Muscle of leg (tissue), 16 donors: ENCODE measurements at places on chromosomes 2 and 18. TPM values are rescaled to one million over a fixed set of nuclear protein-coding genes. Genes with fewer than 3 reads are reported as not detected.

DNA sequence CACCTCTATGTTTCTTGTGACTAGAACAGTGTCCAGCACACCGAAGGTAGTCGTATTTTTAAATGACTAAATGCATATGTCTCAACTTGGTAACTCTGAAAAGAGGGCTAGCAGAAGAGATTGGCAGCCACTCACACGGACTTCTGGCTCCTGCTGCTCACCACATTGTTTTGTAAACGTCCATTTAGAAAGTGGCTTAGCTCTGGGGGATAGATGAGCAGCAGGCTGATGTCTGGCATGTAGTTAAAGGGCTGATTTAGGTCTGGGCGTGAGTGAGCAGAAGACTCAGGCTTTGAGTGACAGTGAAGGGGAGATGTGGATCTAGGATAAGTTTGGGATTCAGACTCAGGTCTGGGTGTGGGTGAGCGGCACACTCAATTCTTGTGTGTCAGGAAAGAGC, 372.9 kb upstream of the HS6ST1 start:
- H3K36me3 ChIP-seq: no peaks in the 10 kb centered on the region
- H3K27me3 ChIP-seq: no peaks in the 10 kb centered on the region
- no peak overlapping the region for H3K4me3 ChIP-seq
- no peak overlapping the region for H3K27ac ChIP-seq

The FBLN7 gene
- 5.1 TPM for total RNA-seq

The CBLN2 gene
- total RNA-seq: 0.44 TPM

The AFG3L2 gene
- total RNA-seq: 46.1 TPM

The CD8B2 gene
- total RNA-seq: 0.09 TPM

The CYS1 gene
- total RNA-seq: 11.5 TPM

DNA sequence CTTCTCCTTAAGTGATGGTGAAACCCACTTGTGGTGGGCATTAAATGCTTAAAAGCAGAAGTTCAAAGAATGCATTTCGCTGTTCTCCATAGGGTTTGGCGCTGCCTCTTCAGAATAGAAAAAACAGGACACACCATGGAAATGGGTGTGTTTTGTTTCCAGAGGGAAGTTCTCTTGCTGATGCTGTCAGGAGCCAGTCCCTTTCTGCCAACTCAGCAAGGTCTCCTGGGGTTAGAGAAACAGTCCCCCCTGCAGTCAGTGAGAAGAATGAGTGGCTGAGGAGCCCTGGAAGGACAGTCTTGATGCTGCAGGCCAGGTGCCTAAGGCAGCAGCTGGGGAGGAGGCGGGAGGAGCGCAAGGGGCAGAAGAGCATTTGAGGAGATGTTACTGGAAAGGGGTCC, 37.8 kb upstream of the ASAP2 start:
- no peak overlapping the region for H3K4me3 ChIP-seq
- peaks cover 4% of the 10 kb centered on the region for H3K4me1 ChIP-seq
- no peaks in the 10 kb centered on the region for H3K27me3 ChIP-seq
- no peak overlapping the region for H3K27ac ChIP-seq

GRCh38 chr2:183519371-183520056, 395.3 kb downstream of the NUP35 start:
- no peak overlapping the region for H3K27ac ChIP-seq
- no peaks in the 10 kb centered on the region for H3K36me3 ChIP-seq
- no peak overlapping the region for H3K4me3 ChIP-seq
- H3K27me3 ChIP-seq: no peaks in the 10 kb centered on the region

The NT5DC4 gene
- total RNA-seq: not detected

- DNase-seq: no peak
- H3K27me3 ChIP-seq: no peaks in the 10 kb centered on the region
Measured at GRCh38 chr2:43312755-43313641, 86.6 kb upstream of the ZFP36L2 start.

- peaks cover 14% of the 10 kb centered on the region for H3K4me1 ChIP-seq
- DNase-seq: no peak
- H3K36me3 ChIP-seq: no peaks in the 10 kb centered on the region
- no peak within 1 kb of the TSS for H3K4me3 ChIP-seq
- H3K27me3 ChIP-seq: no peaks in the 10 kb centered on the region
- H3K27ac ChIP-seq: peak within 1 kb of the TSS; percentile 20
Measured at GRCh38 chr2:233032551-233033320, at the start of gene NEU2. TSS of gene NEU2 (plus strand) at chr2:233032672. CDS start at chr2:233032672, 0 bp downstream.

DNA sequence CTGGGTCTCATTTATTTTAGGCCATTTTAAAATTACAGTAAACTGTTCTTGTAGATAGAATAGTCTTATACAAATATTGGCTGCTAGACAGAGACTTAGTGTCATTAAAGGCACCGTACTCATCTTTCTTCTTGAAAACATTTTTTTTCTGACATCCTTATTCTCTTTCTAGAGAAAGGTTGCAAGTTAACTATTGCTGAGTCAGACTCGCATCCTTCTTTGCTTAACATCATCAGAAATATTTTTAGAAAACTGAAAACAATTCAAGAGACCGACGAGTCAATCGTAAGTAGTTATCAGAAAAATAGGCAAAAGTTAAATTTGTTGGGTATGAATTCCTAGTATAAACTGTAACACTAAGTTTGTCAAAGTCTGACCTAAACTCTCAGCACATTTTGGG, 72.2 kb downstream of the HNMT start:
- no peaks in the 10 kb centered on the region for H3K36me3 ChIP-seq
- no peak for DNase-seq
- no peak overlapping the region for H3K4me3 ChIP-seq
- no peak overlapping the region for H3K27ac ChIP-seq

- no peak overlapping the region for H3K27ac ChIP-seq
- no peaks in the 10 kb centered on the region for H3K36me3 ChIP-seq
- H3K4me1 ChIP-seq: no peaks in the 10 kb centered on the region
- no peaks in the 10 kb centered on the region for H3K27me3 ChIP-seq
- DNase-seq: no peak
Measured at GRCh38 chr18:33812186-33812585, 234.2 kb downstream of the ASXL3 start.

DNA sequence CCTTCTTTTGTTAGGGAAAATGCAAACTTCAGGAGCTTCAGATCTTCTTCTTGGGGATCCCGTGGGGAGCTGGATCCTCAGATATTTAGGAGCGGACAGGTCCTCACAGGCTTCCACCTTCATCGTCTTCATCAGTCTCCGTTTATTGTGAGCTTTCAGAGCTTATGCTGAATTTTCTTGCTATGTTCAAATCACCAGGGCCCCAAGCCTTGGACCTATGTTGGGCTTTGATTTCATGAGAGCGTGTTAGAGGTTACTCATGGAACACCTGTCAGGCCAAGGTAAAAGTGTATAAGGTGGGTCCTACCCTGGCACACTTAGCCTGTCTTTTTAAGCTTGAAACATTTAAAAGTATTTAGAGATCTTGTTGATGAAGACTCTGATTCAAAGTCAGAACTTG, 212.9 kb downstream of the FAM210A start:
- no peaks in the 10 kb centered on the region for H3K27me3 ChIP-seq
- no peak for DNase-seq
- H3K4me3 ChIP-seq: no peak overlapping the region
- H3K36me3 ChIP-seq: peaks cover 2% of the 10 kb centered on the region
- H3K4me1 ChIP-seq: peaks cover 3% of the 10 kb centered on the region
- peak overlapping the region; percentile 68 for H3K27ac ChIP-seq

GRCh38 chr2:72115110-72116080, 32.3 kb downstream of the CYP26B1 start:
- H3K36me3 ChIP-seq: no peaks in the 10 kb centered on the region
- no peaks in the 10 kb centered on the region for H3K27me3 ChIP-seq
- no peak overlapping the region for H3K4me3 ChIP-seq

DNA sequence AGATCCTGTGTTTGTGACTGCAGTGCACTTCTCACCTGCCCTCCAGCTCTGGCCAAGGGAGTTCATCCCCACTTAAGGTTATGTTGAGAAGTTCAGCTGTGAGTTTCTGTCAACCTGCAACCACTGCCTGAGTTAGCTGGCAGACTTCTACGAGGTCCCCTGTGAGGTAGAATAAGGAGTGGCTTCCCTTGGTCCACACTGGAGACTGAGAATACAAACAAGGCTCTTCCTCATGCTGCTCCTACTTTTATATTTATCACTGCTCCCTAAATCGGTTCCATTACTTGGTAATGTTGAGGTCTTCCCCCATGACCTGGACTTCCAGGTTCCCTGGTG, 353.2 kb upstream of the CWC22 start:
- no peaks in the 10 kb centered on the region for H3K27me3 ChIP-seq
- no peaks in the 10 kb centered on the region for H3K36me3 ChIP-seq
- no peak overlapping the region for H3K4me3 ChIP-seq
- no peak for DNase-seq

- no peaks in the 10 kb centered on the region for H3K27me3 ChIP-seq
- no peak overlapping the region for H3K4me3 ChIP-seq
- peaks cover 9% of the 10 kb centered on the region for H3K36me3 ChIP-seq
- H3K27ac ChIP-seq: no peak overlapping the region
- no peak for DNase-seq
Measured at GRCh38 chr2:235570256-235570655, 76.4 kb downstream of the AGAP1 start.

DNA sequence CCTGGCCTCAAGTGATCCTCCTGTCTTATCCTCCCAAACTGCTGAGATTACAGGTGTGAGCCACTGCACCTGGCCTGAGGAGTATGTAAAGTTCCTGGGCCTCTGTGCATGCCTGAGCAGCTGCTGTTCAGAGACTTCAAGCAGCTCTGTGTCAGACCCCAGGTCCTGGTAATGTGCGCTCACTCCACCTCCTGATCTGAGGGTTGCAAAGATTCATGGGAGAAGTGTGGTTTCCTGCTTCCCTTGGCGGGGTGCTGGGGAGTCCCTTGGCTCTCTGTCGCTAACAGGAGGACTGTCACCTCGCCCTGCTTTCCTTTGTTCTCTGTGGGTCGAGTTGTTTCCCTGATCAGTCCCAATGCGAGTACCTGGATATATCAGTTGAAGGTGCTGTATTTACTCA, 8.6 kb upstream of the IL36A start:
- H3K27ac ChIP-seq: no peak overlapping the region
- DNase-seq: no peak
- H3K4me1 ChIP-seq: no peaks in the 10 kb centered on the region
- peaks cover 2% of the 10 kb centered on the region for H3K27me3 ChIP-seq

DNA sequence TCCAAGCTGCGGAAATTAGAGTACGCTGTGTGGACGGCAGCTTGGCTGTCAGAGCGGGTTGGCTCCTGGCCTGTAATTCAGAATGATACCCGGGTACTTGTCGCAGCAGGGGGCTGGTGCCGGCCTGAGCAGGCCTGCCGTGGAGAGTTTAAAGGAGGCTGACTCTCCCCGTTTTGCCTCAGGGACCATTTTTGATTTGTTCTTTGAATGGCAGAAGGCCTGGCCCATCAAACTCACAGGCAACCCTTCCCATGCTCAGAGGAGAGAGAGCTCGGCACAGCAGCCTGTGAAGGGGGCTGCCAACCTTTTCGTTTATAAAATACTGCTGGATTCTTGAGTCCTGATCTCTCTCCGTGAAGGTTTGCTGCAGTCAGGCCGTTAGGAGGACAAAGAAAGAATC, 151.3 kb downstream of the KLHL29 start:
- peaks cover 54% of the 10 kb centered on the region for H3K4me1 ChIP-seq
- DNase-seq: no peak
- H3K4me3 ChIP-seq: no peak overlapping the region
- no peak overlapping the region for H3K27ac ChIP-seq

DNA sequence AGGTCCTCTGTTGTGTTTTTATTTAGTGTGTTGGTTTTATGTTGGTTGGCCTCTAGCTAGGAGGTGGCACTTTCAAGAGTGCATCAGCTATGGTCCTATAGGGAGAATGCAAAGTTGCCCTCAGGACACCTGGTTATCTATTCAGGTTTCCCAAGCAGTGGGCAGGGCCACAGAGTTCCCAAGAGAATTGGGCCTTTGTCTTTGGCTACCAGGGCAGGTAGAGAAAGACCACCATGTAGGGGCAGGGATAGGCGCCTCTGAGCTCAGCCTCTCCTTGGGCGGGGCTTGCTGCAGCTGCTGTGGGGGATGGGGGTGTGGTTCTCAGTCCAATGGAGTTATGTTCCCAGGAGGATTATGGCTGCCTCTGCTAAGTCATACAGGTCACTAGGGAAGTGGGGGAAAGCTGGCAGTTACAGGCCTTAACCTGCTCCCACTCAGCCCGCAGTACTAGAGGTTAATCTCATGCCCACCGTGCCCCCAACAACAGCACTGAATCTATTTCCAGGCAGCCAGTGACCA, 26.0 kb downstream of the ABCB11 start:
- H3K27me3 ChIP-seq: no peaks in the 10 kb centered on the region
- no peak overlapping the region for H3K4me3 ChIP-seq
- H3K27ac ChIP-seq: no peak overlapping the region
- no peaks in the 10 kb centered on the region for H3K4me1 ChIP-seq

GRCh38 chr2:98453083-98453482, 8.4 kb downstream of the INPP4A start:
- peaks cover 3% of the 10 kb centered on the region for H3K4me1 ChIP-seq
- no peak for DNase-seq
- no peak overlapping the region for H3K4me3 ChIP-seq

The HSPD1 gene
- total RNA-seq: 154 TPM

DNA sequence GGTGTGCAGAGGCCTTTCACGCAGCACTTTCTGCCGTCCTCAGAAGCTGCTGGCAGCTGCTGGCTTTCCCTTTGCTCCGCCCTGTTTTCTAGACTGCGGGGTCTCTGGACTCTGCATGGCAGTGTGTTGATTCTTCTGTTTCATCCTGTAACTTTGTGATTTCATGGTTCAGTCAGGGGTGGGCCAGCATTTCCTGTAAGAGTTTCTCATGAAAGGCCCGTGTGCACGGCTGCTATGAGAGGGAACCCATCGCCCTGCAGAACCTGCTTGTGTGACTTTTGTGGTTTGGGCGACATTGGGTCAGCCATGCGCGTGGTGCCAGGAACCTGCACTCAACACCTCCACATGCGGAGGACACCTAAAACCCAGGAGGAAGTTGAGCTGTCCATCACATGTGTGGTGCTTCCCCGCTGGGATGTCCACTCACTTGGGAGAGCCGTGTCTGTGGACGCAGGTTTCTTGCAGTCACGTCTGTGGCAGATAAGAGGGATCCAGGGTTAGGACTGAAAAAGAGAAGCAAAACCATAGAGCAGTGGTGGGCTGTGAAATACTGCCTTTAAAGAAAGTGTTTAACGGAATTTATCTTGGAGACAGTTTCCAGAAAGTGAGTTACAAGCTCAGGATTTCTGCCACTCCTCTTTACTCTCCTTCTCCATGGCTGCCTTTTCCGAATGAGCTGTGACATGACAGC, 167.3 kb upstream of the ALKAL2 start:
- H3K27ac ChIP-seq: no peak overlapping the region
- peaks cover 3% of the 10 kb centered on the region for H3K4me1 ChIP-seq
- no peak overlapping the region for H3K4me3 ChIP-seq
- DNase-seq: no peak

DNA sequence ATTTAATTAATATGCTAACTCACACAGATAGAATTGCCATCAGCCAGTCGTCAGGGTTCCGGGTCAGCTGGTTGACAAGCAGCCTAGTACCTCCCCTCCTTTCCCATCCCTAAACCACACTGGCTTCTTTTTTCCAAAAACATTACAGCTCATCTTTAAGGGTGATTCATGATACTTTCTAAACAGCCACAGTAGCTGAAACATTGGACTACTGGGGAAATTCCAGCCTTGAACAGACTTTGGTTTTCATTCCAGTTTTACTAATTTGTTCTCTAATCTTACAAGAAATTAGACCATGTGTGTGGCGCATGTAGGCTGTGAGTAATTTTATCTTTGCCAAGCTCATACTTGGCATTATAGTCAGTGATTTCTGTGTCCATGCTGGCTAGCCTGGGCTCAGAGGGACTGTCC, 110.8 kb downstream of the FMNL2 start:
- DNase-seq: peak; percentile 31
- no peak overlapping the region for H3K4me3 ChIP-seq
- H3K36me3 ChIP-seq: no peaks in the 10 kb centered on the region
- peaks cover 6% of the 10 kb centered on the region for H3K4me1 ChIP-seq
